ENCODE measurements at places on chromosomes 4 and X.

- DNase-seq, result no peak
- no peaks in the 10 kb centered on the region for H3K27me3 ChIP-seq
- H3K4me3 ChIP-seq, result no peak overlapping the region
These were observed 5.9 kb upstream of the SCARB2 start for GRCh38 chr4:76219299-76220055.

- H3K36me3 ChIP-seq, result no peaks in the 10 kb centered on the region
- no peak overlapping the region for H3K27ac ChIP-seq
- no peak for DNase-seq
- no peak overlapping the region for H3K4me3 ChIP-seq
These were observed 68.4 kb downstream of the RHOH start for GRCh38 chr4:40264995-40265909.

- DNase-seq, result no peak
- H3K27me3 ChIP-seq, result no peaks in the 10 kb centered on the region
- H3K27ac ChIP-seq, result no peak overlapping the region
- H3K4me1 ChIP-seq, result no peaks in the 10 kb centered on the region
- H3K4me3 ChIP-seq, result no peak overlapping the region
- no peaks in the 10 kb centered on the region for H3K36me3 ChIP-seq
These were observed 22.4 kb downstream of the HPRT1 start for GRCh38 chrX:134482371-134482770.

DNA sequence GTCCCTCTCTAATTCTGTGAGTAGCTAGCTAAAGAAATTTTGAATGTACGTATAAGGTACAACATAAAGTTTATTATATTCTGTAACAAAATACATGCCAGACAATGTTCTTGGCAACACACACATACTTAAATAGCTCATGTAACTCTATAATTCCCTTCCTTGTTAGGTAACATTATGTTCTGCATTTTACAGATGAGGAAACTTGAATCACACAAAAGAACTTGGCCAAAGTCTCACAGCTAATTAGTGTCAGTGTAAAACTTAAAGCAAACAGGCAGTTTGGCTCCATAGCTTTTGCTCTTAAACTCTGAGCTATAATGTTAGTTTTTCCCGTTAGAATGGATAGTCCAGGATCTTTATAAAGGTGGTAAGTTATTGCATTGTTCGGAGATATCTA is 1091.8 kb upstream of the SLIT2 start:
- H3K4me1 ChIP-seq, result no peaks in the 10 kb centered on the region
- H3K27ac ChIP-seq, result no peak overlapping the region
- no peaks in the 10 kb centered on the region for H3K27me3 ChIP-seq
- H3K36me3 ChIP-seq, result no peaks in the 10 kb centered on the region
- DNase-seq, result no peak
- no peak overlapping the region for H3K4me3 ChIP-seq

- H3K4me3 ChIP-seq, result no peak overlapping the region
- H3K27me3 ChIP-seq, result no peaks in the 10 kb centered on the region
- H3K36me3 ChIP-seq, result no peaks in the 10 kb centered on the region
- no peaks in the 10 kb centered on the region for H3K4me1 ChIP-seq
These were observed 220.6 kb upstream of the CPXCR1 start for GRCh38 chrX:88526385-88526784.

- H3K36me3 ChIP-seq, result no peaks in the 10 kb centered on the region
- H3K4me3 ChIP-seq, result no peak overlapping the region
- H3K27ac ChIP-seq, result no peak overlapping the region
- no peaks in the 10 kb centered on the region for H3K27me3 ChIP-seq
- no peak for DNase-seq
These were observed 82.2 kb downstream of the ANK2 start for GRCh38 chr4:113131621-113132020.

DNA sequence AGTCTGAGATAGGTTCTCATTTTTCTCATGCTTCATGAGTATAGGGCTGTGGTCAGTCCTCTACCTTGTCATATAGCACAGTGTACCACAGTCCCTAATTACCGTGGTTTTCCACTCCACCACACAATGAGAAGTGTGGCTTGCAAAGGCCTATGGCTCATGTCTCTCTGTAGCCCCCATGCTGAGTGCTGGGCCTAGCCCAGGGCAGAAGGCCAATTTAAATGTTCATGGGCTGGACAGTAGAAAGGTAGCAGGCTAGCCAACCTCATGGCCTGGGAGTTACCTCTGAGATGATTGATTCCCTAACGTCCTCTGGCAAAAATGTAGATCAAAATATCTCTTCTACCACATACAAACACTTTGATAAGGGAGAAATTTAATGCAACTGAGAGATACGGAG is 222.5 kb downstream of the AFF2 start:
- DNase-seq, result no peak
- no peak overlapping the region for H3K27ac ChIP-seq
- no peaks in the 10 kb centered on the region for H3K27me3 ChIP-seq
- H3K4me3 ChIP-seq, result no peak overlapping the region

GRCh38 chr4:108694423-108694822 is 44.0 kb downstream of the OSTC start:
- DNase-seq, result no peak
- H3K36me3 ChIP-seq, result no peaks in the 10 kb centered on the region
- no peaks in the 10 kb centered on the region for H3K4me1 ChIP-seq
- H3K4me3 ChIP-seq, result no peak overlapping the region

GRCh38 chr4:9901257-9901656 is 119.8 kb downstream of the DRD5 start:
- no peaks in the 10 kb centered on the region for H3K4me1 ChIP-seq
- no peaks in the 10 kb centered on the region for H3K36me3 ChIP-seq
- no peaks in the 10 kb centered on the region for H3K27me3 ChIP-seq
- no peak overlapping the region for H3K4me3 ChIP-seq
- DNase-seq, result no peak
- H3K27ac ChIP-seq, result no peak overlapping the region

- no peaks in the 10 kb centered on the region for H3K36me3 ChIP-seq
- no peak overlapping the region for H3K27ac ChIP-seq
- DNase-seq, result no peak
- H3K27me3 ChIP-seq, result no peaks in the 10 kb centered on the region
These were observed 3.9 kb downstream of the FABP2 start for GRCh38 chr4:119317990-119318389.

DNA sequence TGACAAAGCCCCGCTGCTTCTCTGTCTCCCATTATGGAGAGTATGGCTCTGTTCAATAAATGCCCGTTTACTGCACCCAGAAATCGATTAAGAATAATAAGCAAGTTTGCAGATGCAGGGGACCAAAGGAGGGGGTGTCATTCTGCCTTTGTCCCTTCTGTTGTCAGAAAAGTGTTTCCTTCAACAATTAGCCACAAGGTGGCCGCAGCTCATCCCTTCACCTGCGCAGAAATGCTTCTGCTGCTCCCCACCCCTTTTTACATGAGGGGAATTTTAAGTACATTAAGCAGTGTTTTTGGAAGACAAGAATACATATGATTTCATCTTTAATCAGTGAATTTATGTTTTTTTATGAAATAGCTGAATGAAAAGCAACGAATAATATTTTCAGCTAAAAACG is 175.6 kb upstream of the ARX start:
- H3K36me3 ChIP-seq, result no peaks in the 10 kb centered on the region
- H3K4me1 ChIP-seq, result no peaks in the 10 kb centered on the region
- no peak overlapping the region for H3K4me3 ChIP-seq
- no peaks in the 10 kb centered on the region for H3K27me3 ChIP-seq
- no peak for DNase-seq

DNA sequence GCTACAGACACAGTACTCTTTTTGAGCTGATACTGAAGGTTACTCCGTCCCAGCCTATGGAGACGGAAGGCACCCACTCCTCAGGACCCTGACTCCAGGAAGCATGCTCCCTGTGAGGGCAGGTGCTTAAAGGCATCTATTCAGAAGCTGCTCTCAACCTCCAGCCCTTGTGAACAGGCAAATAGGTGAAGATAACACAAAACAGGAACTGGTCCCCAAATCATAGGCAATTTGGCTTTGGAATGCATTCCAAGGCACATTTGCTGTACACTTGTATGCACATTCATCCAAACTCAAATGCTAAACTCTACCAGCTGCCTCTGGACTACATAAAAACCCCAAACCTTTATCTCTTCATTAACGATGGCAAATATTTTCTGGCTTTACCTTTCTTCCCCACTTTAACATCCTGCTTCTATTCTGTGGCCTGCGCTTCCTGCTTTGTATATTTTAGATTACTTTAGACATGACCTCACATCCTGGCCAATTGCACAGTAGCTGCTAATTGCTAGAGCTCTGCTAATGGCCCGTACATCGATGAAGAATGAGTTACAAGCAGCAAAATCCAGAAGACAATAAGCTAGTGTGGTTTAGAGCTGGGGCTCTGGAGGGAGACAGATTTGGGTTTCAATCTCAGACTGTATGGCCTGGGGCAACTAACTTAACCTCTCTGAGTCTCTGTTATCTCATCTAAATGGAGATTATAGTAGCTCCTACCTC is 3.2 kb downstream of the SEL1L3 start:
- H3K27me3 ChIP-seq, result no peaks in the 10 kb centered on the region
- H3K4me1 ChIP-seq, result peaks cover 40% of the 10 kb centered on the region
- peak overlapping the region; percentile 21 for H3K4me3 ChIP-seq
- peak overlapping the region; percentile 79 for H3K27ac ChIP-seq

DNA sequence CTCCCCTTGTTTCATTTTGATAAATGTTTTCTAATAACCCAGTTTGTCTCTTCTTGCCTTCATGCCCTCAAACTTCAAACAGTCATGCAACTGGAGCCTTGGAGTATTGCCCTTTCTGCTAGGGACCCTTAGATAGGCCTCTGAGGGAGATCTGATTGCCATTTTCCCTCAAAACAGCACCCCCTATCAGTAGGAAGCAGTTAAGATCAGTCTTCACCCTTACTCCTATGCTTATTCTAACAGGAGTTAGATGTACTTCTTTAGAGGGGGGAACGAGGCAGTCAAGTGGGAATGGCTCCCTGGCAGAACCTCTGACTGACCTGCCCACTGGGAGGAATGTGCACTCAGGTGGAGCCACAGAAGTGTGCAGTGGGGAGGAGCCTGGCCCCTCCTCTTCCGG is 74.1 kb downstream of the FAM47A start:
- DNase-seq, result no peak
- no peaks in the 10 kb centered on the region for H3K4me1 ChIP-seq
- H3K36me3 ChIP-seq, result no peaks in the 10 kb centered on the region
- no peak overlapping the region for H3K27ac ChIP-seq

DNA sequence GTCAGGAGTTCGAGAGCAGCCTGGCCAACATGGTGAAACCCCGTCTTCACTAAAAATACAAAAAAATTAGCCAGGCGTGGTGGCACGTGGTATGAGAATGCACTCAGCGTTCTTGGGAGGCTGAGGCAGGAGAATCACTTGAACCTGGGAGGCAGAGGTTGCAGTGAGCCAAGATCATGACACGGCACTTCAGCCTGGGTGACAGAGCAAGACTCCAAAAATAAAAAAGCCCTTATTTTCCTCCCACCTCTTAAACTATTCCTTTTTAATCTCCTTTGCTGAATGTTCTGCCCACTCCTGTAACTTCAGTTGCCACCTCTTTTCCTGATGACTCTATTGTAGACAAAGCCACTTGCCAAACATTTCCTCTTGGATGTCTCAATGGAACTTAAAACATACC is 72.6 kb downstream of the TAF1 start:
- H3K27ac ChIP-seq, result no peak overlapping the region
- H3K27me3 ChIP-seq, result no peaks in the 10 kb centered on the region
- no peak for DNase-seq

DNA sequence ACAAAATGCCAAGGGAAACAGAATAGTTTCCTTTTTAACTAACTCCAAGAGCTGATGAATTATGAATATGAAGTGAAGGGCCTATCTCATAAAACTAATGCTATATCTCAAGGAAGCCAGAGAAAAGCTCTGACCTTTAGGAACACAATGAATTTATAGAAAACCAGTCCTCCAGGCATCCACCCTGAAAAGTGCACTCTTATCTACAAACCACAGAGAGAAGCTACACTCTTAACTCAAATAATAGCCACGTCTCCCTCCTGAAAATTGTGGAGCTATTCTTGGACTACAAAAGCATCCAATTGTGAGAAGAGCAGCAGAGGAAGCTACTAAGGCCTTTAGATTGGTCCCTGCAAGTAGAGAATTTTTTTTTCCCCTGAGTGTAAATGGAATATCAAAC is 253.9 kb downstream of the IL15 start:
- DNase-seq, result no peak
- H3K4me1 ChIP-seq, result no peaks in the 10 kb centered on the region
- H3K4me3 ChIP-seq, result no peak overlapping the region
- H3K27ac ChIP-seq, result no peak overlapping the region
- no peaks in the 10 kb centered on the region for H3K36me3 ChIP-seq

DNA sequence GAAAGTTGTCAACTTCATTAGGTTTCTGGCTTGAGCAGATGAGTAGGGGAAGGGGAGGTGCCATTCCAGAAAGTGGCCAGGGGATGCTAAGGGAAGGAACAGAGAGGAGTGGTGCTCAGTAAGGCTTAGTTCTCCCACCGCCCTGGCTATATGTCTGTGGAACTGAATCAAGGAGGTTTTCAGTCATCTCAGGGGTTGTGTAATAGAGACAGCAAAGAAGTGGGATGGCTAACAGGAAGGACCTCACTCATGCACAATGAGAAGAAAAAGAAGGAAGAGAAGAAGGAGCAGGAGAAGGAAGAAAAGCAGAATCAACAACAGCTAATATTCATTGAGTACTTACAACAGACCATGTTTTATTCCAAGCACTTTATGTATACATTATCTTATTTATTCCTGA is 368.7 kb downstream of the MID1IP1 start:
- H3K4me3 ChIP-seq, result no peak overlapping the region
- no peaks in the 10 kb centered on the region for H3K27me3 ChIP-seq
- no peaks in the 10 kb centered on the region for H3K4me1 ChIP-seq
- H3K27ac ChIP-seq, result no peak overlapping the region
- no peak for DNase-seq

GRCh38 chr4:147327322-147327721 is 153.6 kb upstream of the EDNRA start:
- no peak overlapping the region for H3K4me3 ChIP-seq
- DNase-seq, result no peak
- H3K27me3 ChIP-seq, result no peaks in the 10 kb centered on the region
- H3K27ac ChIP-seq, result no peak overlapping the region
- no peaks in the 10 kb centered on the region for H3K36me3 ChIP-seq

- H3K27ac ChIP-seq, result no peak overlapping the region
- H3K27me3 ChIP-seq, result no peaks in the 10 kb centered on the region
- H3K36me3 ChIP-seq, result no peaks in the 10 kb centered on the region
- DNase-seq, result no peak
- H3K4me1 ChIP-seq, result no peaks in the 10 kb centered on the region
These were observed 33.1 kb downstream of the PCDH7 start for GRCh38 chr4:30753316-30753715.

- no peaks in the 10 kb centered on the region for H3K4me1 ChIP-seq
- DNase-seq, result no peak
- H3K36me3 ChIP-seq, result peaks cover 16% of the 10 kb centered on the region
- H3K27me3 ChIP-seq, result no peaks in the 10 kb centered on the region
- H3K27ac ChIP-seq, result no peak overlapping the region
These were observed 149.2 kb downstream of the PTTG2 start for GRCh38 chr4:38109370-38109769.

DNA sequence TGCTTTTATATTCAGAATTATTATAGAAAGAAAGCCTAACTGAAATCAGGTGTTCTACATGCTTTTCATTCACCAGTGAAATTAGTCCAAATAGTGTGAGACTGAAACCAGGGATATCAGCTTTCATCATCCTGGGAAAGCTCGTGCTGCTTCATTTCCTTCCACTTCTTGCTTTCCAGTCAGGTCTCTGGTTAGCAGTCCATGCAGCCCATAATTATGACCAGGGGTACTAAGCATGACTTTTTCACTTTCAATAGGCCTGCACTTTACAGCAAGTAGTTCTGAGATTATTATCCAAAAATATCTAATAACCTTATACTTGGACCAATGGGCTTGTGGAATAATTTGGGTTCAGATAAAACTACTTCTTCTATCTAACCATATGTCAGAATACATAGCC is 673.2 kb upstream of the MAGEB2 start:
- H3K4me1 ChIP-seq, result no peaks in the 10 kb centered on the region
- H3K36me3 ChIP-seq, result no peaks in the 10 kb centered on the region
- H3K27ac ChIP-seq, result no peak overlapping the region
- H3K4me3 ChIP-seq, result no peak overlapping the region
- no peak for DNase-seq
